H9 (cell line): ENCODE measurements at places on chromosomes 2 and 18. TPM values are rescaled to one million over a fixed set of nuclear protein-coding genes. Genes with fewer than 3 reads are reported as not detected.

The ALPI gene
- not detected in 2 replicates for total RNA-seq

The NT5DC4 gene
- total RNA-seq = not detected in 2 replicates

- no peak overlapping the region for H3K27ac ChIP-seq
- H3K4me3 ChIP-seq = no peak overlapping the region
- H3K36me3 ChIP-seq = no peaks in the 10 kb centered on the region; the same call in none of the 2 replicates
- H3K27me3 ChIP-seq = no peaks in the 10 kb centered on the region
Observed at GRCh38 chr2:15389895-15390294, 171.2 kb downstream of the NBAS start.

- no peaks in the 10 kb centered on the region for H3K27me3 ChIP-seq
- no peaks in the 10 kb centered on the region for H3K4me1 ChIP-seq
- no peak overlapping the region for H3K4me3 ChIP-seq
- H3K27ac ChIP-seq = no peak overlapping the region
Observed at GRCh38 chr18:34773378-34773777, 63.3 kb downstream of the DTNA start.

DNA sequence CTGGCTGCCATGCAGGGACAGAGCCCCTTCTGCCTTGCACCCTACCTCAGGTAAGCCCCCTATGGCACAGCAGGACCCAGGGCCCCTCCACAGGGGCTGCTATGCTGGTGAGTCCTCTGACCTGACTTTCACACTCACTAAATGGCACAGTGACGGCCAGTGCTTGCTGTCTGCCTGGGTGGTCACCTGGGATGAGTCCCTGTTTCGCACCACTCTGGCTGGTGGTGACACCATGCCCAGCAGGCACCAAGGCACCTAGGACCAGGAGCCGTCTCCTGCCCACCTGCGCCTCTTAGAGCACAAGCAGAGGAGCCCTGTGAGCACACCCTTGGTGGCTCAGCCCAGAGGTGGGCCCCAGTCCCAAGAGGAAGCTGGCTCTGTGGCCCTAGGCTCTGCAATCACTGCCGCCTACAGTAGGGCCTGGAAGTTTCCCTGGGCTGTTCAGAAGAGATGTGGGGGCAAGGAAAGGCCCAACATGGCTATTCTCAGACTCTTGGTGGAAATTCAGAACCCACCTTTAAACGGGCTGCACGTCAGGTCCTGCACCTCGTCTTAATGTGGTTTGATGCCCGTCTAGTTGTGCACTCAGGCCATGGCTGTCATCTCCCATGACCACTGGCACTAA is 96.0 kb downstream of the PLB1 start:
- H3K27me3 ChIP-seq = no peaks in the 10 kb centered on the region
- H3K36me3 ChIP-seq = no peaks in the 10 kb centered on the region
- H3K4me1 ChIP-seq = peaks cover 5% of the 10 kb centered on the region; the same call in 1 of the 2 replicates
- no peak overlapping the region for H3K27ac ChIP-seq
- DNase-seq = no peak
